Activated T-cell treated with anti-CD3 and anti-CD28 coated beads for 24 hours (primary cell): ENCODE measurements at places on chromosomes 3 and 15.

- no peak for DNase-seq
These were observed 43.9 kb downstream of the SRGAP3 start for GRCh38 chr3:9205345-9206143.

DNA sequence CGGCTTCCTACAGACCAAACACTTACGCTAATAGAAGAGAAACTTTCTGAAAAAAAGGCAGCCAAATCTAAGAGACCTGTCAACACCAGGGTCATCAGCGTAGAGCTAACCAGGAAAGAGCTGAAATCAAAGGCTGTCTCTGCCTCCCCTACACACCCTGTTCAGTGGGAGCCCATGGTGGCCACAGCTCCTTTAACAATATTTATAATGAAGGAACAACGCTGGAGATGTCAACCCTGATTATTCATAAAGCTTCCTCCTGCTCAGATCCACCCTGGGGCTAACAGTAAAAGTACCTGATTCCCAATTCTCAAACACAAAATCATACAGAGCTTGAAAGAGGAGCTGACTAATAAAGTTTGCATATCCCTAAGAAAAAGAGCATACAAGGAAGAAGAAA is 133.7 kb downstream of the ANXA2 start:
- no peak for DNase-seq

- DNase-seq: no peak
These were observed 21.6 kb upstream of the GCNT3 start for GRCh38 chr15:59590027-59590426.

DNA sequence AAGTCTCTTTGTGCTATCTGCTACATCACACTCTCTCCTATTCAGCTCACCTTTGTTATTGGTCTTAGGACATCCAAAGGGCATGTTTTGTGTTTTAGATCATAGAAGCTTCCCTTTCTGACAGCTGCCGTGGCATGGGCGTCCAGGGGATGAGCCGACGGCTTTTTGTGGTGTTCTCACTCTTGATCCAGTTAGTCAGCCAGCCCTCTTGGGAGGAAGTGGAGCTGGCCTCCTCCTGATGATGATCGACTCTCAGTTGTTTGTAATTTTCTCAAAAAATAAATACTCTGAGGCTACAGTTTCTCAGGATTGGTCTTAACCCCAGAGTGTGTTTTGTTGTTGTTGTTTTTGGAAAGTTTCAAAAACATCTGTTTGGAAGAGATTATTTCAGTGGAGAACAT is 34.4 kb downstream of the BOC start:
- no peak for DNase-seq

DNA sequence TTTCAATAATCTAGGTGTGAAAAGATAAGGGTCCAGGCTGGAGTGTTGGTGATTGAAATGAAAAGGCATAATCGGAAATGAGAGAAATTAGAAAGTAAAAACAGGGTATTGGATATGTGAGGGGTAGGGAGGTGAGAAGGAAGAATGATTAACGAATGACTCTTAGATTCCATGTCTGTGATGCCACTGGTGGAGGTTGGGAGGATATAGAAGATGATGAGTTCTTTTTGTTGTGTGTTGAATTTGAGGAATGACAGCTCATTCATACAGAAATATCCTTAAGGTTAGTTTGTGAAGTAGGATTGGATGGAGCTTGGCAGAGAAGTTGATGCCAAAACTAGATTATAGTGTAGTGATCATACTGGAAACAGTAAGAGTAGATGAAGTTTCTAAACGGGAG is 72.2 kb upstream of the CCNL1 start:
- DNase-seq: no peak

- no peak for DNase-seq
These were observed 47.9 kb downstream of the PIK3CA start for GRCh38 chr3:179196098-179196497.

DNA sequence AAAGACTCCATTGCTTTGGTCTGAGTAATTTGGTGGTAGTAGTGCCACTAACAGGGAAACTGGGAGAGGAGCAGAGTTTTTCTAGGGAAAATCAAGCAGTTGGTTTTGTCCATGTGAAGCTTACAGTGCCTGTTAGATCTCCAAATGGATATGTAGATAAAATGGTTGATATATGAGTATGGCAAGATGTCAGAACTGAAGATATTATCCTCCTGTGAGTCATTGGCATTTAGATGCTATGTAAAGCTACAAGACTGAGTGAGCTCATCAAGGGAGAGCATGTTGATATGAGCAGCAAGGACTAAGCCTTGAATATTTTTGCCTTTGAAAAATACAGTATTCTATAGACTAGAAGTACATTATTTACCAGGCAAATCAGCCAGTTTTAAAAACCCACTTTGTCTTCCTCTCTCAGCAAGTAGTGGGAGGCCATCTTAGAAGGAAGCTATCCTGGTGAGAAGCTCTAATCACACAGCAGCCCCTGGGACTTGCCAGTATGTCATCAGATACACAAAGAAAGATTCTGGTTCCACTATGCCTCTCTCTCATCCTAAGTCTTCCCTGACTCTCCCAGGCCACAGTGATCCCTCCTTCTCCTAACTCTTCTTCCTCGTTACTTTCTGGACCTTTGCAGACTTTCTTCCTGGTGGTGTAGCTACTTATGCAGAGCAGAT is 77.4 kb upstream of the ANKRD28 start:
- no peak for DNase-seq

DNA sequence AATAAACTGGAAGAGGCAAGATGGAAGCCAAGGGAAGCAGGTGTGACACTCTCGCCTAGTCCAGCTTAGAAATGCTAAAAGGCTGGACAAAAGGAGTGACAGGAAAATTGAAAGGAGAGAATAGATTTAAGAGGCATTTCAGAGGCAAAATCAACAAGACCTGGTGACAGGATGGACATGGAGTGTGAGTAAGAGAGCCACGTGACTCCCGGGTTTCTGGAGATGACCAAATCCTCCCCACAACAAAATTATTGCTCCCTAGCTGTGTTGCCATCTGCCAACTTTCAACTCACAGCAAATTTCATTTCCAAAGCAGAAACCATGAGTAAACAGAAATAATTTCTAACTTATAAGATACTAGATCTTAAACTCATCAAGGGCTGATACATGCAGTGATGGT is 52.6 kb downstream of the MTHFS start:
- DNase-seq: no peak

- no peak for DNase-seq
These were observed 18.7 kb downstream of the MYO1E start for GRCh38 chr15:59353994-59354416.

- DNase-seq: no peak
These were observed 5.9 kb upstream of the ALDH1L1 start for GRCh38 chr3:126186271-126186670.

DNA sequence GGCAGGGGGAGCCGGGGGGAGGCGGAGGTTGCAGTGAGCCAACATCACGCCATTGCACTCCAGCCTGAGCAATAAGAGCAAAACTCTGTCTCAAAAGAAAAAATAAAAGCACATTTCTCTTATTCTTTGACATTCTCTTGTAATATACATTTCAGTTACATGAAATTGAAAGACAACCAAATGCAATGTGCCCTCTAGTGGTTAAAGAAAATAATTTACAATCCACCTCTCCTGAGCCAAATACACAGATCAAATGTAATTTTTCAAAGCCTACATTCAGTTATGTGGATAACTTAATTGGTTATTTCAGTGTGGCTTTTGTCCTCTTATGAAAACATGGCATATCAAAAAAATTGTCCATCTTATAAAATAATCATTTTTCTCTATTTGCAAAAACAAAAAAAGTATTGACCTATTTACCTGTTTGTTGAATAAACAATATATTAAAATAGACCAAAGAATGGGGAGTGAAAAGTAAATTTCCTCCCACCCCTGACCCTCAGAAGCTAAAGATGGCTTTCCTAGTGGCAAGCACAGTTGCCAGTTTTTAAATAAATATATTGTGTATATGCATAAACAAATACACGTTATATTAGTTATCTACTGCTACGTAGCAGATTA is 14.2 kb upstream of the U2SURP start:
- no peak for DNase-seq

DNA sequence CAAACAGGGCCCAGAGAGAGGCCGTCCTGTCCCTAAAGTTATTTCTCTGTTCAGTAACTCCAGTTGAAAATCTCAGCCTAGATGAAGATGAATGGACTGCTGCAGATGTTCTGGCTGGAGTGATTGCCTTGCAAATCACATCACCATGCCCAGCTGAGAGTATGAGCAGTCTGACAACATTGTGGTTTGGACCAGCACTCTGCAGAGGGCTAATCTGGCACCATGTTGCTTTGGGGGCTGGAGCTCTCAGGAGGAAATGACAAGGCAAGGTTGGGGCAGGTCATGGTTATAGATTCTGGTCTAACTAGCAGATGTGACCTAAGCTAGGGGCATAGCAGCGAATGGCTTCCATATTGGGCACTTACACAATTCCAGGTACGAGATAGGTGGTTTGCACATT is 314.2 kb downstream of the CLSTN2 start:
- no peak for DNase-seq
